ENCODE measurements at places on chromosomes 11 and 22.
A peak's percentile ranks its signal among the peaks of the same experiment; 100 is the strongest.

DNA sequence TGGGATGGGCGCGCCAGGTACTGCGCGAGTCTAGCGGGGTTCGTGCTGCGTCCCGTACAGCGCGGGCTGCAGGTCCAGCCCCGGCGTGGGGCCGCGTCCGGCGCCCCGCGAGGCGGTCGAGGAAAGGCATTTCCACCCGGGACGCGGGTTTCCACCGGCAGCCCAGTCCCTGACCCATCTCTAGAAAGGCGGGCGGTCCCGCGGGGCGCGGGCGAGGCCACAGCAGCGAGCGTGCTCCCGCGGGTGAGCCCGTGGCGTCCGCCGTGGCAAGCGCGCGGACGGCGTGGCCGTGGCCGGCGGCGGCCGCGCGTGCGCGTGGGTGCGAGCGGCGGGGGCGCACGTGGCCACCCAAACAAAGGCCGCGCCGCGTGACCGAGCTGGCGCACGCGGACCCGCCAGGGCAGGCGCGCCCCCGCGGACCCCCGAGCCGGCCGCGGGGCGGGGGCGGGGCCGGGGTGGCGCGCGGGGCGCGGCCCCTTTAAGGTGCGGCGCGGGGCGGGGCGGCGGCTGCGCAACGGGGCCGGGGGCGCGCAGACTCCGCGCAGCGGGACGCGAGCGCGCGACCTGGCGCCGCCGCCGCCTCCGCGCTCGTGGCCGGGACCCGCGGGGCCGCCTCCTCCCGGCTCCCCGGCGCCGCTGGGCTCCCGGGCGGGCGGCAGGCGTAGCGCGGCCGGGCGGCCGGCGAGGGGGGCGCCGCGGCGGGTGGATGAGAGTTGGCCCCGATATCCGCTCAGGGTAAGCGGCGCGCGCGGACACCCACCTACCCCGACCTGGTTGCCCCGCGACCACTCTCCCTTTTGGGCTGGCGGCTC is 39.3 kb upstream of the CELSR1 start:
- DNase-seq = peak; percentile 57

GRCh38 chr22:35498026-35498800 is 42.4 kb upstream of the RASD2 start:
- no peak for DNase-seq

GRCh38 chr11:106280036-106280435 is 202.6 kb downstream of the AASDHPPT start:
- DNase-seq = no peak

DNA sequence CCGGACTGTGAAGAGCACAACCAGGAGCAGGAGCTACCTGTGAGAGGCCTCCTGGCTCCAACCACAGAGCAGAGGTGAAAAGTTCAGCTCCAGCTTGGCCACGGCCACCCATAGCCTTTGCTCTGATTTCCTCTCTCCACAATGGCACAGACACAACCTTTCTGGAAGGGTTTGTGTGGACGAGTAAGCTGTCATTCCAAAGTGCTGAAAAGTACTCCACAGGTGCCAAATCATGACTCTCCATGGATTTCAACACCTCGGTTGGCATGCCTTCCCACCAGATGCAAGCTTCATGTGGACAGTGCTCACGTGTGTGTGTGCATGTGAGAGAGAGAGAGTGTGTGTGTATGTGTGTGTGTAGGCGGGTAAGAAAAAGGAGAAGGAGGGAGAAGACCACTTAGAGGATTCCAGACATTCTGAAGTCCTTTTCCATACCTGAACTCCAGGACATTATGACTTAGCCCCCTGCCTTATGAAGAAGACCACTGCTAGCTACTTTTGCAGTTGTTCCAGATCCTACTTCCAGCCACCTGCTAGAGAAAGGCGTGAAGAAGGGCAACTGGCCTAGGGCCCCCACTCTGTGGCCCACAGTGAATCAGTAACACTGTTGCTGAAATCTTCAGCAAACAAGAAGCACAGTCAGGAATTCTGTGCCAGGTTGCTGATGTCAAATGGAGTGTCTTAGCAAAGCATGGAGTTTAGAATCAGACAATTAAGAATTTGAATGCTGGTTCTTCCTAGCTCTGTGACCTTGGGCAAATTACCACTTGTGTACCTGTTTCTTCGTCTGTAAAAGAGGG is 13.9 kb upstream of the NAV2 start:
- DNase-seq = no peak

DNA sequence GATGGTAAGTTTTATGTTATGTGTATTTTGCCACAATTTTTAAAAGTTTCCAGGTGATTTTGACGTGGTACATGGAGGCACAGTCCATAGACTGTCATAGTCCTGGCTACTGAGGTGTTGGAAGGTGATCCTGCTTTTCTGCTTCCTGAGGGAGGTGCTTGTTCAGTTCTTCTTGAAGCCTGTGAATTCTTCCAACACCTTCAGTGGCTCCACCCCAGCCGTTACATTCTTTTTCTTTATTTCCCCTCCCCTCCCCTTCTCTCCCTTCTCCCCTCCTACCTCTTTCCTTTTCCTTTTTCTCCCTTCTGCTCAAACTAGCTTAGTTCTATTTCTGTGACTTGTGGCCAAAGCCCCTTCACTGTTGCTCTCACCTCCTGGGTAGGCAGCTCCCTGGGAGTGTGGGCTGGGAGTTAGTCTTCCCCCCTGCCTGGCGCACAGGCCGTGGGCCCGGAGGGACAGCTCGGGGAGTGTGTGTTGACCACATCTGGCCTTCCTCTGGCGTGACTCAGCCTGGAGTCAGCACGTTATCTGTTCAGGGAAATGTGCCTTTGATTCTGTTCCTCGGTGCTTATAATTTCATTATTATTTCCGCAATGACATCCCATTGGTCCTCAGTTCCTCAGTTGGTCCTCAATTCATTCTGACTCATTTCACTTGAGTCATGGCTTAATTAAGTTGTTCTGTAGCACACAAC is 566.2 kb downstream of the TBC1D22A start:
- peak; percentile 96 for DNase-seq

GRCh38 chr22:21928048-21928447 is 24.6 kb downstream of the PPM1F start:
- DNase-seq = no peak

DNA sequence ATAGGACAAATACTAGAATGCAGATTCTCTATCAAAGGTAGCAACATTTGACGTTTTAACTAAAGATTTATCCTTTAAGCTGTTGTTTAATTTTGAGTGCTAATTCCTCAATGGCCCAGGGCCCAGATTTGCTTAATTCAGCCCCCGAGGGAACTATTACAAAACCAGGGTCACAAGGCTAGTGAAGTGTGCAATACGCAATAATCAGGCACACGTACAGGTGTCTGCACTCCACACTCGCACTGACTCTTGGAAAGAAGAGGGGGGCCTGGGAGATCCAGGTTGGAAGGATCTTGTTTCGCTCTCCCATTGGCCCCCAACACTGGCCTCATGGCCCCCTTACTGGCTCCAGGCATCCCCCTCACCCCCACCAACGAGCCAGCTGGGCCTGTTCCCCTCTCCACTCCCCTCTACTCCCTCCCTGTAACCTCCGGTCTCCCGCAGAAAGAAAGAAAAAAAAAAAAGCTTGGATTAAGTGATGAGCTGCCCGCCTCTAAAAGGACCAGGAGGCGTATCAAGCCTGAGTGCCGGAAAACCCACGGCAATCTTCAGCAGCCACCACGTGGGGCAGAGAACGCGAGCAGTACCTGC is 2.2 kb upstream of the KIRREL3 start:
- no peak for DNase-seq

GRCh38 chr22:47063606-47064005 is 301.2 kb downstream of the TBC1D22A start:
- no peak for DNase-seq

GRCh38 chr11:66006134-66006890 is 4.0 kb downstream of the BANF1 start:
- no peak for DNase-seq

DNA sequence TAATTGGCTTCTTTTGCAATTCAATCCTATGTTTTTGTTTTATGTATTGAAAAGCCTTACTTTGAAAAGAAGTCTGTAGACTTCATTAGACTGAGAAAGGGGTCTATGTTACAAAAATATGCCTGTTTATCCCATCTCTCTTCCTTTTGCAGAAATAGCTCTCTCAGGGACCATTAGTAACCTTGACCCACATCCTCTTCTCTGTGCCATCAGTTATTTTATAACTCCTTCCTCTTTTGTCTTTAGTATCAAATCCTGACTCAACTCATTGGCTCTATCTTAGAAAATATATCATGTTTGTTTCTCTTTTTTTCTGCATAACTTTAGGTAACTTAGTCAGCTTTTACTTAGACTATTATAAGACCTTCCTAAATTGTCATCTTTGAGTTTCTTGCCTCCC is 20.3 kb downstream of the ZC3H12C start:
- no peak for DNase-seq

DNA sequence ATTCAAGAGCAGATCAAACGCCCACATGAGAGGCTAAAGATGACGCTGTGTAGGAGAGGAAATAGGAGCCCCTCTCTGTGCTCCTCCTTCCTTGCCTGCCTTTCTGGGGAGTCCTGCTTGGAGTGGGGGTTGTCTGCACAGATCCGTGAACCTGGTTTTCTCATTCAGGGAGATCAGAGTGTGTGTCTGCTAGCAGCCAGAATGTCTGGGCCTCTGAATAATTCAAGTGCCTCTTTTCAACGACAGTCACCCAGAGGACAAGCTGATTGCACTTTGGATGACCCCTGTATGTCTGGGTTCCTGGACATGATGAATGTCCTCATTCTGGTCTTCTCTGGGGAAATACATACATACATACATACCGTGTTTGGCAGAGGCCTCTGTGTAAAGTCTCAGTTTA is 592.5 kb upstream of the B3GAT1 start:
- DNase-seq = no peak

- no peak for DNase-seq
Observed at GRCh38 chr11:12717851-12718291, 43.6 kb downstream of the TEAD1 start.

DNA sequence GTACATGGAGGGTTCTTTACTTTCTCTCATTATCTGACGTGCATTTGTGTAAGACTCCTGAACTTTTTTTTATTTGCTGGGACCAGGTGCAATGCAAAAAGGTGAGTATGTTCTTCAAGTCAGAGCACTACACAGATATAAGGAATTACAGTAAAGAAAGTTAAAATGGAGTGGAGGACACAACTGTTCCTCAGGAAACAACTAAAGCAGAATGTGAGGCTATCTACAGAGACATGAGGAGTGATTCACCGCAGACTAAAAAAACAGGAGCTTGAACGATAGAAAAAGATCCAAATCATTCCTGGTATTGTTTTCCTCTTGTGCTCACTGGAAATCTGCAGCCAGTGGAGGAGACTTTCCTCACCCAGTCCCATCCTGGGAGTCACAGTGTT is 106.2 kb downstream of the ABTB2 start:
- peak; percentile 66 for DNase-seq

DNA sequence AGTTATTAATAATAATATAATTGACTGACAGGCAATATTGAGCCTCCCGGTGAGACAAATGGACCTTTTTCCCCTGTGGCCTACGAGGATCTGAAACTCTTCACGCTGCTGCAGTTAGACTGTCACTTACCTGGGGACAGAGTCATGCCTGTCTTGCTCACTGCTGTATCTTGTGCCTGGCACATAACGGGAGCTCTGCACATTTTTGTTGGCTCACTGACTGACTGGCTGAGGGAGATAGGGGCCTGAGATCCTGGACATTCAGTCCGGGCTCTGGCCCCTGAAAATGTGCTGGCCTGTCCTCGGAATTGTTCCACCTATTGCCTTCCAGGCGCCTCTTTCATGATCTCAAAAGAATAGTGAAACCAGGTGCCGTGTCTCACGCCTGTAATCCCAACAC is 743 bp upstream of the CD3D start:
- DNase-seq = no peak

- peak; percentile 54 for DNase-seq
Observed at GRCh38 chr11:78860720-78861422, 286.2 kb upstream of the NARS2 start.

DNA sequence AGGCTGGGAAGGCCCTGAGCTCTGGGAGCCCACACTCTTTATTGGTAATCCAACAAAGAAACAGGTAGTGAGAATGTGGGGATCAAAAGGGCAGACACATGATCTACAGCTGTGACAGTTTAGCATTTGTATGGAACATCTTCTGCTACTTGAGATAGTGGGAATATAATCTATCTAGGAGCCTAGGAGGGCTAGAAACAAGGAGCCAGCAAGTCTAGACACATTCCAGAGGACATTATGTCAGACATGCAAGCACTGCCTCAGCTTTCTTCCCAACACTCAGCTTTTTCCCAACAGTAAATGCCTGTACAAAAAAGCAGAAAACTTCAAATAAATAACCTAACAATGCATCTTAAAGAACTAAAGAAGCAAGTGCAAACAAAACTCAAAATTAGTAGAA is 1150.6 kb upstream of the RAG2 start:
- peak; percentile 71 for DNase-seq

- DNase-seq = peak; percentile 34
Observed at GRCh38 chr22:27626675-27627443, 174.7 kb downstream of the MN1 start.

- no peak for DNase-seq
Observed at GRCh38 chr11:72702096-72702495, 27.9 kb upstream of the PDE2A start.

DNA sequence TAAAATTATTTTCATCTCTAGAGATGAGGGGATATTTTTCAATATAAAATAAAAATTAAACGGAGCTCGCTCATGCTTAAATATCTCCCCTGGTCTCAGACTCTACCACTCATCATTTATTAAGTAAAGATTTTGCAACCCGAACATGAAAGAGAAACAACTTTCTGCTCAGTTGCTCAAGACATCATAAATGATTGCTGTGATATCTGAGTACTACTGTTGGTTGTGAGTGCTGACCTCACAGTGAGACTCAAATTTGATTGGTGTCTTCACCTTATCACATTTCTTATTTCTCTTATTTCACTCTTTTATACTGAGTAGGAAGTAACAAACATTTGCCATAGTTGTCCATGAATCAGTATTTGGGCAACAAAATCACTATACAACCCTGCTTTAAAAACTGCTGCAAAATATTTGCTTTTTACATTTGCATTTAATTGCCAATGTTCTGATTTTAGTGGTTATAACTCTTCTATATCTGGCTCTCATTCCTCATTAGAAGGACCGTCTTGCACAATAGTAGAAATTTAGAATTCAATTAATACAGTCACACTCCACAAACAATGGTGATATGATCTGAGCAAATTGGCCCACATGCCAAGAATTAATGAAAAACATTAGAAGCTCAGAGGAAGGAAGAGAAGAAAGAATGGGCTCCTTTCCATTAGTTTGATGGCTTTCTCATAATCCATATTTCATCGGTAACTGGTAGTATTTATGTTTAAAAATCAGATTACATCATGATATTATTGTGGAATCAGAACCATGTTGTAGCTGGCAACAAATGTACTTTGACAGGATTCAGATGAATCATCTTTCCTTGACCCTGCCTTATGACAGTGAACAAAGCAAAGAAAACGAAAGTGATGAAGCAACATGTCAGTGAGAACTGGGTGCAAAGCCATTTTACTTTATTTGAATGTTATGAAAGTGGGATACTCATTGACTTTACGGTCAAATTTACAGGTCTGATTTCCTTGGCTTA is 973.6 kb upstream of the TENM4 start:
- DNase-seq = peak; percentile 27

GRCh38 chr11:76094740-76095139 is 111.6 kb downstream of the WNT11 start:
- DNase-seq = no peak
